ENCODE measurements at places on chromosomes 3 and 15. TPM values are rescaled to one million over a fixed set of nuclear protein-coding genes. Genes with fewer than 3 reads are reported as not detected.

DNA sequence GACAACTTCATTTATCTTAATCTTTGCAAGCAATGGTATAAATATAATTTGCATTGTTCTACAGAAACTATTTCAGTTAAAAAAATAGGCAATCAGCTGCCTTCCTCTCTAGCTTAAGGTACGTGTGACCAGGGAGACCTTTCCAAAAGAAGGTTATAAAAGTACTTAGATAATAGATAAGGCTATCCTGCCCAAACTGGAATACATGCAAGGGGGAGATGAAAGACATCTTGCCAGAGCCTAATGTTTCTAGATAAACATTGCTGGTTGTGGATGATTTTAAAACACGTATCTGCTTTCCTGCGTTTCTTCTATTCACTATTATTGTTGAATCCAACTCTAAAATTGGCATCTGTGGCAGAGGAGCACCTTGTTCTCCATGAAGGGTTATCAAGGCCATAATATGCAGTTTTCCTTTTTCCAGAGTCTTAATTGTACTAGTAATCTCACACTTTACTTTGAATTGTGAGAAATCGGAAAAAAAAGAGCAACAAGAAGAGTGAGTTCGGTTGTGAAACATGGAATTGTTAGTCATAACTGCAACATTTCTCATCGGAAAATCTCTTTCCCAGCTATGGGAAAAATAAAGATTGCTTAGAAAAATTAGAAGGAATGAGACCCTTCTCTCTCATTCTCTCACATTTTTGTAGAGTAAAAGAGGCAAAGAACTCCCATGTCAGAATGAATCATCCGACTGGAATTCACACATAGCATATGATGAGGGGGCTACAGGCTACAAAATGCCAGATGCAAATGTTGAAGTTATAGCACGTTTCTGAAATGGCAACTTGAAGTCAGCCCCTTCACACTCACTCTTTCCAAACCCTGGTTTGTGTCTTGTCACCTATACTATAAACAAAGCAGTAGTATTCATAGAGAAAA is 936.1 kb upstream of the NR2F2 start:
- no peaks in the 10 kb centered on the region for H3K4me1 ChIP-seq
- no peak overlapping the region for H3K4me3 ChIP-seq
- peaks cover 4% of the 10 kb centered on the region for H3K36me3 ChIP-seq
- DNase-seq, result no peak
- no peak overlapping the region for H3K27ac ChIP-seq

Gene TMEM266
- not detected for total RNA-seq

Gene SPINK8
- total RNA-seq, result not detected

GRCh38 chr3:49352890-49353421 is 5.2 kb downstream of the GPX1 start:
- peak overlapping the region; percentile 1 for H3K27ac ChIP-seq
- no peaks in the 10 kb centered on the region for H3K27me3 ChIP-seq
- peaks cover 25% of the 10 kb centered on the region for H3K4me1 ChIP-seq
- no peak for DNase-seq

Gene TGM5
- not detected for total RNA-seq

Gene FBXW12
- total RNA-seq, result not detected

Gene PLXNB1
- total RNA-seq, result 3.2 TPM

- no peak overlapping the region for H3K27ac ChIP-seq
- no peak overlapping the region for H3K4me3 ChIP-seq
- H3K27me3 ChIP-seq, result no peaks in the 10 kb centered on the region
- H3K36me3 ChIP-seq, result no peaks in the 10 kb centered on the region
Observed at GRCh38 chr3:127978636-127979035, 63.6 kb downstream of the KBTBD12 start.

DNA sequence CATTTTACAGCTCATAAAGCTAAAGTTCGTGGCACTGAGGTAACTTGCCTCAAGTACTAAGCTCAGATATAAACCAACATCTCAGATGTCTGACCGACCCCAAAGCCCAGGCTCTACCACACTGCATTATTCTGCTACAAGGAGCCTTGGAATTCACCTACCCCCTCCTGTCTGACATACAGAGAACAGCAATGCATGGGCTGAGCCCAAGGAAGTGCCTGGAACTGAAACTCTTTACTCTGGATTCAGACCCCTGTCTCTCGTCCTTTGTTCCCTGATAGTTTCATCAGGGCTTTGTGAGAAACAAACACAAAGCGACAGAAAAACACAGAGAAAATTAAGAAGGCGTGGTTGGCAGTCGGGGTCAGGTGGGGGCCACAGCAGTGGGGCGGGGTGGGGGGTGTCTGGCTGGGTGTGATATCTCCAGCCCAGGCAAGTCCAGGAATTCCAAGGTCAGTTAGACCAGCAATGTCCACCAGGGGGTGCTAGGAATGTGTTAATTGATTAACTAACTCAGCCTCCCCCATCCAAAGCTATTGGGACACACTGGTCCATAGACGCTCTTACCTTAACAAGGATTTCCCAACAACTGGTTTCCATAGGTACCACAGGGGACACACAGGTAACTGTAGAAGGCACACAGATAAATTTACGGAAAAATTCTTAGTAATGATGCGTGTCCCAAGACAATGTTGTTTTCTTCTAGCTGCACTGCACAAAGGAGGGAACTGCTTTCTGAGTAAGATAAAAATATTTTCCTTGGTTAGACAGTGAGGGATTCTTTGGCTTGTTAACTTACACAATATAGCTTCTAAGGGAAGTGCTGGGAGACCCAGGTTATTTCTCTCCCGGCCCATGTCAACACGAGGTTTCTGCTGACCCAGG is 18.8 kb upstream of the SSUH2 start:
- H3K27ac ChIP-seq, result no peak overlapping the region
- peak; percentile 46 for DNase-seq
- no peaks in the 10 kb centered on the region for H3K36me3 ChIP-seq
- no peak overlapping the region for H3K4me3 ChIP-seq
- H3K4me1 ChIP-seq, result no peaks in the 10 kb centered on the region
- H3K27me3 ChIP-seq, result peaks cover 26% of the 10 kb centered on the region

Gene DNASE1L3
- not detected for total RNA-seq

Gene KCNMB2
- total RNA-seq, result not detected

Gene CYP19A1
- total RNA-seq, result not detected

GRCh38 chr3:134351427-134351826 is 22.8 kb downstream of the AMOTL2 start:
- no peaks in the 10 kb centered on the region for H3K27me3 ChIP-seq
- no peak for DNase-seq
- no peaks in the 10 kb centered on the region for H3K36me3 ChIP-seq
- H3K27ac ChIP-seq, result no peak overlapping the region

GRCh38 chr3:115958526-115958925 is 335.2 kb downstream of the GAP43 start:
- H3K27me3 ChIP-seq, result no peaks in the 10 kb centered on the region
- no peak overlapping the region for H3K27ac ChIP-seq
- H3K36me3 ChIP-seq, result no peaks in the 10 kb centered on the region
- no peaks in the 10 kb centered on the region for H3K4me1 ChIP-seq
- DNase-seq, result no peak

- no peaks in the 10 kb centered on the region for H3K36me3 ChIP-seq
- no peaks in the 10 kb centered on the region for H3K4me1 ChIP-seq
- peaks cover 64% of the 10 kb centered on the region for H3K27me3 ChIP-seq
- H3K27ac ChIP-seq, result no peak overlapping the region
Observed at GRCh38 chr3:124886168-124887056, 753 bp downstream of the ITGB5 start.

DNA sequence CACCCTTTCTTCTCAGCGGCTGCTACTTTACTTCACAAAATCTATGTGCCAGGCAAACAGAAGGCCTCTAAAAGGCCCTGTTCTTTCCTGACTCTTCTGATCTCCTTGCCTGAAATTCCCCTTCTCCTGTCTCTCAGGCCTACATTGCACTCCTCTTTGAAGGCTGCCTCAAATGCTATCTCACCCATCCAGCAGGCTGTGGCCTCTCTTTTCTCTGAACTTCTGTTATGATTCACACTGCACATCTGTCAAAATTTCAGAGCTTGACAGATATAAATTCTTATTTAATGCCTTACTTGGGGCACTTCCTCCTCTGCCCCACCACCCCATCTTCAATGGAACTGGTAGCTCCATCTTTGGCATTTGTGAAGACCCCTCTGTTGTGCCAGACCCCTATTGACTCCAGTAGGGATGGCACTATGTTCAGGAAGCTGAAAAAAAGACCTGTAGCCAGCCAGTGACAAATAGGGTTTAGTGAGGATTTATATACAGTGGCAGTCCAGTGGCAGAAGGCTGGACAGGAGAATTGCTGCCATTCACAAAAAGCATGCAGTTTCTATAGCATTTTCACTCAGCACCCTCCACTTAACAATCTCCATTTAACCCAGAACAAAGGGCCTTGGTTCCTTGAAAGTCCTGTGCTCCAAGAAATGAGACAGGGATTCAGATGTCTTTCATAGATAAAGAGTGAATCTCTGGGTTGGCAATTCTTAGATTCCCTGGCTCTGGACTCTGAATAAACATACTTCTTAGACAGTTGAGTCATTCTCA is 415.8 kb upstream of the GRM7 start:
- H3K4me3 ChIP-seq, result no peak overlapping the region
- no peaks in the 10 kb centered on the region for H3K27me3 ChIP-seq
- no peaks in the 10 kb centered on the region for H3K4me1 ChIP-seq
- no peak overlapping the region for H3K27ac ChIP-seq
- no peaks in the 10 kb centered on the region for H3K36me3 ChIP-seq
- DNase-seq, result no peak

Gene DGKG
- 1.0 TPM for total RNA-seq

Gene CAMK2N2
- 0.35 TPM for total RNA-seq
